T-helper 1 cell (primary cell): ENCODE measurements at places on chromosomes 11 and 22.

GRCh38 chr11:82303671-82304070 is 430.0 kb downstream of the FAM181B start:
- DNase-seq: no peak

DNA sequence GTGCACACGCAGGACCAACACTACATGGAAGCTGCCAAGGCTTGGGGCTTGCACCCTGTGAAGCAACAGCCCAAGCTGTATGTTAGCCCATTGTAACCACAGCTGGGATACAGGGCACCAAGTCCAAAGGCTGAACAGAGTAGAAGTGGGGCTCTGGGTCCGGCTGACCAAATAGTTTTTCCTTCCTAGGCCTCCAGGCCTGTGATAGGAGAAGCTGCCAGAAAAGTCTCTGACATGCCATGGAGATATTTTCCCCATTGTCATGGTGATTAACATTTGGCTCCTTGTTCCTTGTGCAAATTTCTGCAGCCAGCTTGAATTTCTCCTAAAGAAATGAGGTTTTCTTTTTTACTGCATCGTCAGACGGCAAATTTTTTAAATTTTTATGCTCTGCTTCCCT is 941.2 kb downstream of the FAM181B start:
- no peak for DNase-seq

DNA sequence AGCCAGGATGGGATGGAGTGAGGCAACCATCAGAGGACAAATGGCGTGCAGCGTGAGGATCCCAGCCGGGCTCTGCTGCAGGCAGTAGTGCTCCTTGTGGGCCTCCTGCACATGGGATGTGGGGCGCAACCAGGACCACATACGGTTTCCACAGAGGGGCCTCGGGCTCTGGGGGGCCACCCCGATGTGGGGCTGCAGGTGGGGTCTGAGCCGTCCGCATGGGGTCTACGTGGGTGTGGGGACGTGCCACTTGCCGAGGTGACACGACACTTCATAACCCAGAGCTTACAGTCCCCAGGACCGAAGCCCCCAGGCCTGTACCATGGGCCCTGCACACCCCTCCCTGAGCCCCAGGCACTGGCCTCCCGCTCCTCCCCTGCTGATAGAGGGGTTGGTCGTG is 10.8 kb downstream of the TTLL8 start:
- no peak for DNase-seq

DNA sequence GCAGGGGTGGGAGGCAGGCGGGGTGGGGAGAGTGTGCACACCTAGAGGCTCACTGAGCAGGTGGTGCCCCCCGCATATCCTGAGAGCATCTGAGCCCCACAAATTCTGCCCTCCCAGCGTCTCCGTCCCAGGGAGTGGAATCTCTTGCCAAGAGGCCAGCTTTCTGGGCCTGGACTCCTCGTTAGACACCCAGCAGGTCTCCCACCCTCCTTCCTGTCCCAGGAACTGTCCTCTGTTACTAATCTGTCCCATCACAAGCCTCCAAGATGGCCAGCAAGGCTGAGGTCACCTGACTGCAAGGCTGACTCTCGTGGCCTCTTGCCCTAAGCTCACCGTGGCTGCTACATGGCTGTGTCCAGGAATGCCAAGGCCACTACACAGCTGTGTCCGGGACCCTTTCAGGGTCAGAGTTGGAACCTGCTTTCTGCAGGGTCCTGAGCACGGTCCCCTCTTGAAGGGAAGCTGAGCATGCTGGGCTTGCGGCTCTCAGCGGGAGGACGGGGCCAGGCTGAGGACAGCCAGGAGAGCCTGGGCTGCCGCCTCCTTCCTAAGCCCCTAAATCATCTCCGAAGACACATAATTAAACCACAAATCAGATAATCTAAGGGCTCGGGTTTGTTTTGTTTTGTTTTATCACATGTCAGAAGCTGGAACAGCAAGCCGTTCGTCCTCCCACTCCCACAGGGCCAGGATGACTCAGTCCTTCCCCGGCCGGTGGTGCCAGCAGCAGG is 1327.3 kb downstream of the TBC1D22A start:
- DNase-seq: no peak

DNA sequence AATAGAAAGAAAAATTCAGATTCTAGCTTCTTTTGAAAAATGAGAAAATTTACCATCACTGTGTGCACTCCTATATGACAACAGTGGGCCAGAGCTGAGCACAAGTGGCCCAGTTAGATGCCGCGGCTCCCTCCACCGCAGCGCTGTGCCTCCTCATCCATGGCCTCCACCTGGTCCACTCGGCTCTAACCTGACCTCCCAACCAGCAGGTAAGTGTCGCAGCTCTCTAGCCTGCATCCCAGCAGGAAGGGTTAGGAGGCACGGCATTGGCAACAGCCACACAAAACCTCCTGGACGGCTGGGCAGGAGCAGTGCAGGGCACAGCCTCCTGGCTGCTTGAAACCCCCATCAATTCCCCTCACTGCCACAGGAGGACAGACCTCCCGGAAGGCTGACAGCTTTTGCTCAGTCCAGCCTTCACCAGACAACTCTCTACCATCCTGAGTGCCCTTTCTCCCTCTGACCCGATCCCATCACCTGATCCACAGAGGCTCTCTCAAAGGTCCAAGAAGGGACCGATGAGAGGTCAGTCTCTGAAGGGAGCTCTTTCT is 76.1 kb downstream of the RPL27A start:
- no peak for DNase-seq

DNA sequence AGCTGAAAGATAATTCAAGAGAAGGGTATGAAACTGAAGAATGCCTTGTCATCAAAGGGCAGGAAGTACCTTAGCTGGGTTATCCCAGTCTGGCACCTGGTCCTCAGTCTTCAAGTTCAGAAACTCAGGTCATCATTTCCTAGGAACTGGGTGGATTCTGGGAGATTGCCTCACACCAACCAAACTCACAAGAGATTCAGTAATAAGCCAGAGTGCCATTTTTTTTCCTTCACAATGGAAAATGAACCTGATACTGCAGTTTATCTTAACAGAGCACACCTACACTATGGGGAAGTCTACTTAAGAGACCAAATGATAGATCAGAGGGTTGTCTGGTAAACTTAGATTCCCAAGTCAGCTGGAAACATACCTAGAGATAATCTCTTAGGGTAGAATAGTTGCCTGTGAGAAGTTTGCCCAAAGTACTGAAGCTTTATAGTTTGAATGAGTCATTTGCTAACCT is 3.8 kb upstream of the BUD13 start:
- DNase-seq: no peak

DNA sequence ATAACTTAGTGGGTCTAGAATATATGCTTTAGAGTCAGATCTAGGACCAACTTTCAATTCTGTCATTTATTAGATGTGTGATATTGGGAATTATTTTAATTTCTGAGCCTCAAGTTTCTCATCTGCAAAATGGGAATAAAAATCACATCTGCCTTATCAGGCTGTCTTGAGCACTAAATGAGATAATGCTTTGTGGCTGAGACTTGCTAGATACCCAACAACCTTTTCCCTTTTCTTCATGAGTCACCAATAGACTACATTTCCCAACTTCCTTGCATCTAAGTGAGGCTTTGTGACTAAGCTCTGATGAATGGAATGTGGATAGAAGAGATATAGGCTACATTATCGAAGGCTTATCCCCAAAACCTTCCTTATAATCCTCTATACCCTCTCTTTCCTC is 220.7 kb upstream of the SESN3 start:
- no peak for DNase-seq

DNA sequence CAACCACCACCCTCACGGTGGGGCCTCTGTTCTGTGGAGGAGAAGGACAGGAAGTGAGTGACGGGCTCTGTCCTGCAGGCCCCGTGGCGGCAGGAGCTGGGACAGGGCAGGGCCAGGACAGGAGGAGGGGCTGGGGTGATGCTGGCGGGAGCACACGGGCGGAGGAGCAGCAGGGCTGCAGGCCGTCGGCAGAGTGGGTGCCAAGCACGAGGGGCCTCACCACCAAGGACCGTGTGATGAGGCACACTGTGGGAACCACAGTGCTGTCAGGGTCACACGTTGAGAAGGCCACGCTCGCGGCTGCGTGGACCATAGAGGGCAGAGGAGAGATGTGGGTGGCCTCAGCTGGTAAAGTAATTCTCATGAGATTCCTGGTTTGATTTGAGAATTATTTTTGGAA is 8.5 kb downstream of the SCO2 start:
- no peak for DNase-seq

GRCh38 chr11:95175818-95176380 is 55.1 kb downstream of the SESN3 start:
- DNase-seq: no peak

DNA sequence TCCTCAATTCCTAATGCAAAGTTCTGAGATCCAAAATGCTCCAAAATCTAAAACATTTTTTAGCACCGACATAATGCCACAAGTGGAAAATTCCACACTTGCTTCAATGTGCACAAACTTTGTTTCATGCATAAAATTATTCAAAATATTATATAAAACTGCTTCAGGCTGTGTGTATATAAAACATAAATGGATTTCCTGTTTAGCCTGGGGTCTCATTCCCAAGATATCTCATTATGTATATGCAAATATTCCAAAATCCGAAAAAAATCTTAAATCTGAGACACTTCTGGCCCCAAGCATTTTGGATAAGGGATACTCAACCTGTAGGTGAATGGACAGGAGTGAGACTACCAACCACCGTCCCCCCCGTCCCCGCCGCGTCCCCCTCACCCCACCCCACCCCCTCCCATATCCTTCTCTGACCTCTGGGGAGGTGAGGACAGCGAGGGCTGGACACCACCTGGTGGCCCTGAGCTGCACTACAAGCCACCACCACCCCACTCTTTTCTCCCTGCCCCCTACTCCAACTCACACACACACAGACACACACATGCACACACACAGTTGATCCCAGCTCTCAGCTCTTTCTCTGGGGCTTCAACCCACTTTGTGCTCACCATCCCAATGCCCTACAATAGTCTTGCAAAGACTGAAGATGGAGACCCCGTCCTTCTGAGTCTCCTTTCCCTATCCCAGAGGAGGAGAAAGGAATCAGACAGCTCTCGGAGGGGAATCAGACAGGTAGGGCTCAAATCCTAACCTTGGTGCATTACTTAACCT is 101.0 kb downstream of the PDE2A start:
- DNase-seq: peak; percentile 3

DNA sequence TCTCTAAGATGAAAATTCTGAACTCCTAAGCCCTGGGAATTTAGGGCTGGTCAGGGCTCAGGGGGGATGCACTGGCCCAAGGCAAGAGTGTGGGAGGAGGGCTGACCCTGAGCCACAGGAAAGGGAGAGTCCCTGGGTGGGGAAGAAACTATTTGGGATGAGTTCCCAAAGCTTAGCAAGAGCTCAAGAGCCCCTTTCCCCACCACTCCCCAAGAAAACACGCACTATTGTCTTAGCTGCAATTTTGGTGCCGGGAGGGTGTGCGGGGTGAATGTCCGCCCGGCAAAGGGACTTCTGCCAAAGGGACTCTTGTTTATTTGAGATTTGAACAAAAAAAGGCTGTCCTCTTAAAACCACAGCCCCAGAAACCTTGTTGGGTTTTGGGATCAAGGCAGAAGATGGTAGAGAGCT is 37.0 kb downstream of the KIAA1671 start:
- no peak for DNase-seq

DNA sequence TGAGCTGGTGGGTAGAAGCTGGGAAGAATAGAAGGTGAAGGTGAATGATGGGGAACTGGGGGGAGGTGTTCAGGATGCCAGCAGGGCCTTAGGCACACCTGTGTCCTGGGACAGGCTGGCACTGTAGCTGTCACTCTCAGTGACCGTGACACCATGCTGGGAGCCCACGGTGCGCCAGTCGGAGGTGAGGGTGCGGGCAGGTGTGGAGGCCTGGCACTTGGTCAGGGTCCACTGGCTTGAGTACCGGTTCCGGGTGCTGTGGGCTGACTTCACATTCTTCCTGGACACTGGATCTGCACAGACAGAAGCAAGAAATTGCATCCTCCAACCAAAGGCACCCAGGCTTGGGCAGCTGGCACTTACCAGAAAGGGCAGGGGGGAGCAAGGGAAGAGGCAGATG is 103.8 kb downstream of the CEP164 start:
- DNase-seq: no peak

GRCh38 chr22:30026756-30027155 is 53.5 kb upstream of the HORMAD2 start:
- no peak for DNase-seq

DNA sequence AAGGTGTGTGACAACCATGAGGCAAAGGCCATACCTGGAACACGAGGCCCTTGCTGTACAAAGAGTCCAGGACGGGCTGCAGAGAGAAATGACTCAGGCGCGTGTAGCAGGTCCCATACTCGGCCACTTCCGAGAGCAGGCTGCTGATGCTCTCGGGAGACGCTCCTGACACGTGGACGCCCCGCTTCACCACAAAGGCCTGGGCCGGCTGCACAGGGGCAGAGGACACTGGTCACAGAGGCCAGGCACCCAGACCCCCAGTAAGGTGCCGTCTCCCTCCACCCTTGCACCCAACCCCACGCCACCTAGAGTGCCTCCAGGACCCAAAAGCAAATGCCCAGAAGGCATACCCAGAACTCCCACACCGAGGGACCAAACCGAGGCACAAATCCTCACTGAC is 15.5 kb downstream of the TUBGCP6 start:
- DNase-seq: no peak

GRCh38 chr22:17366830-17367229 is 2.4 kb upstream of the CECR2 start:
- DNase-seq: no peak

DNA sequence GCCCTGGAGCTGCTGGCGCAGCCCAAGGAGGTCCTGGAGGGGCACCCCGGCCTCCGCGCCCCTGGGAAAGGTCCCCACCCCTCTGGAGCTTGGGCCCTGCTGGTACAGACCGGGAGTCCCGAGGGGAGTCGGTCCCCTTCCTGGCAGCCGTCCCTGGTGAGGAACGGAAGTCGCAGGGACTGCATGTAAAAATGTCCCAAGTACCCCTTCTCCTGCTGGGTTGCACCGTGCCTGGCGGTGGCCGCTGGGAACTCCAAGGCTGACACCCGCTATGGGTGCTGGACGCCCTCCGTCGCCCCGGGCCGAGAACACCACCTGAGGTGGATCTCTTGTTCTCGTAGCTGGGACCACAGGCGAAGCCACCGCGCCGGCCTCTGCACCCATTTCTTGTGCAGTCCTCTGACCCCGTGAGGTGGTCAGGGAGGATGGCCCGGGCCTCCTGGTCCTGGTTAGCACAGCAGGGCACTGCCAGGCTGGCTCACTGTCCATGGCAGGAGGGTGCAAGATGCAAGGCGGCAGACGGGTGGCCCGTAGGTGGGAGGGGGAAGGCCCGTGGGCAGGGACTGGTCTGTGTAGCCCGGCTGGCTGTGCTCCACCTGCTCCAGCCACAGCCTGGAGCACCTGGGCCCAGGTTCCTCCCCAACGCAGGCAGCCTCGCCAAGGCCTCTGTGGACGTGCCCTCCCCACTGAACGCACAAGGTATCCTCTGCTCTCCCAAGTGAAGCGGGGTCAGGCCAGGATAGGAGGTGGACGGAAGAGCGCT is 165.2 kb downstream of the IGLL1 start:
- DNase-seq: no peak

- DNase-seq: no peak
Observed at GRCh38 chr11:44313761-44314489, 4.0 kb upstream of the ALX4 start.

DNA sequence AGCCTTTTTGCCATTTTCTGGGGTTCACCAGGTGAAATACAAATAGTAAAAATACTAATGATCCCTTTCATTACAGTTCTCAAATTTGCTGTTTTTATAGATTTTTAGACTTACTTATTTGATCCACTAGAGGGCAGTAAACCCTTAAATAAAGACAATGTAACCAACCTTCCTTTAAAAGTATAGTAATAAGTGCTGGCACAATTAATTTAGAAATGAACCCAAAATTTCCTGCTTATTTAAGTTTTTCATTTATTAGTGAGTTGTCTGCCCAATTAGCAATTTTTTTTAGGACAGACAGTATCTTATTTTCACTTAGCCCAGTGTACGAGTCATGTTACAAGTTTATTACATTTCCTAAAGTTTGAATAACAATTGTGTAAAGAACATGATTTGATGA is 4.7 kb downstream of the DDIAS start:
- DNase-seq: no peak
